Astrocyte (in vitro differentiated cells and primary cell): ENCODE measurements at places on chromosomes 12 and 14. TPM values are rescaled to one million over a fixed set of nuclear protein-coding genes. Genes with fewer than 3 reads are reported as not detected.

Gene SLC4A8
- 5.1 and 5.5 TPM in 2 replicates for total RNA-seq

Gene FOXA1
- 0.11 TPM in 1 of 2 replicates, not detected in the other for total RNA-seq

Gene PPFIBP1
- total RNA-seq: 140 and 147 TPM in 2 replicates

Gene TMED8
- total RNA-seq: 10.0 and 10.2 TPM in 2 replicates

Gene TTC5
- total RNA-seq: 25.4 and 26.1 TPM in 2 replicates

Gene GPR135
- 6.2 and 6.7 TPM in 2 replicates for total RNA-seq

Gene CEBPE
- total RNA-seq: not detected in 2 replicates

Gene DACT1
- total RNA-seq: 49.3 and 55.0 TPM in 2 replicates

Gene HOXC13
- total RNA-seq: not detected in 2 replicates

Gene GDF3
- total RNA-seq: not detected in 2 replicates

Gene KCNC2
- not detected in 2 replicates for total RNA-seq

Gene C1R
- total RNA-seq: 0.86 and 1.6 TPM in 2 replicates

Gene FAIM2
- 0.10 and 0.18 TPM in 2 replicates for total RNA-seq

Gene EIF2S3B
- total RNA-seq: 5.4 and 6.0 TPM in 2 replicates

Gene NPFF
- total RNA-seq: 0.82 TPM in 1 of 2 replicates, not detected in the other

Gene IFNG
- total RNA-seq: not detected in 2 replicates

Gene FGF6
- total RNA-seq: not detected in 2 replicates

Gene STON2
- total RNA-seq: 39.7 and 52.9 TPM in 2 replicates

Gene TMEM119
- total RNA-seq: 0.91 and 1.8 TPM in 2 replicates

Gene RIC8B
- 16.1 and 19.7 TPM in 2 replicates for total RNA-seq

Gene MIPOL1
- 11.9 and 15.7 TPM in 2 replicates for total RNA-seq

Gene LHX5
- 0.25 TPM in 1 of 2 replicates, not detected in the other for total RNA-seq

Gene PKP2
- 18.7 and 35.4 TPM in 2 replicates for total RNA-seq

Gene MORN3
- total RNA-seq: 0.36 and 0.70 TPM in 2 replicates

Gene PTCSC3
- not detected in 2 replicates for total RNA-seq

Gene TCL1B
- not detected in 2 replicates for total RNA-seq

Gene NR4A1
- 1.6 and 2.3 TPM in 2 replicates for total RNA-seq

Gene GALNT9
- 2.1 and 2.7 TPM in 2 replicates for total RNA-seq

Gene ACOT6
- not detected in 2 replicates for total RNA-seq

Gene RTL1
- total RNA-seq: 0.18 and 0.31 TPM in 2 replicates

Gene SLCO1B1
- total RNA-seq: not detected in 2 replicates

Gene RPGRIP1
- total RNA-seq: not detected in 2 replicates

Gene ABCD4
- total RNA-seq: 48.6 and 49.2 TPM in 2 replicates

Gene SRRM4
- total RNA-seq: 0.30 and 0.46 TPM in 2 replicates

Gene HAL
- total RNA-seq: 0.10 and 0.20 TPM in 2 replicates

Gene PTPRB
- 2.2 and 2.5 TPM in 2 replicates for total RNA-seq

Gene EXOC3L4
- total RNA-seq: not detected in 2 replicates

Gene GPR84
- total RNA-seq: not detected in 2 replicates

Gene PLCZ1
- total RNA-seq: not detected in 2 replicates

Gene TTC6
- total RNA-seq: not detected in 2 replicates

Gene MSI1
- 16.0 and 16.4 TPM in 2 replicates for total RNA-seq

Gene ITGA7
- total RNA-seq: 20.4 and 26.5 TPM in 2 replicates

Gene CCDC38
- total RNA-seq: 0.07 TPM in 1 of 2 replicates, not detected in the other

Gene CLEC9A
- total RNA-seq: not detected in 2 replicates

Gene FBLN5
- total RNA-seq: 12.5 and 14.9 TPM in 2 replicates

Gene OR4E2
- not detected in 2 replicates for total RNA-seq

Gene SLC17A8
- total RNA-seq: not detected in 2 replicates

Gene CRIP2
- 56.0 and 71.8 TPM in 2 replicates for total RNA-seq

Gene RNASE3
- total RNA-seq: not detected in 2 replicates

Gene PIWIL1
- not detected in 2 replicates for total RNA-seq

Gene OTOGL
- 0.16 and 0.53 TPM in 2 replicates for total RNA-seq

Gene COX8C
- not detected in 2 replicates for total RNA-seq

Gene ATL1
- total RNA-seq: 15.8 and 17.9 TPM in 2 replicates

Gene PMCH
- not detected in 2 replicates for total RNA-seq

Gene DLK1
- 1.3 and 2.7 TPM in 2 replicates for total RNA-seq

Gene KCNH3
- 0.14 TPM in 1 of 2 replicates, not detected in the other for total RNA-seq

Gene BBS10
- 9.8 and 9.9 TPM in 2 replicates for total RNA-seq

Gene KRT3
- total RNA-seq: 0.09 and 0.43 TPM in 2 replicates
